ENCODE measurements at places on chromosomes 1 and 21. TPM values are rescaled to one million over a fixed set of nuclear protein-coding genes. Genes with fewer than 3 reads are reported as not detected.

GBP3 gene
- 2.4 TPM for total RNA-seq

LRRIQ3 gene
- 0.74 TPM for total RNA-seq

S100A7A gene
- not detected for total RNA-seq

TDRD10 gene
- not detected for total RNA-seq

KHDC4 gene
- 22.9 TPM for total RNA-seq

SELE gene
- total RNA-seq = not detected

RIPK4 gene
- total RNA-seq = 21.2 TPM

TP73 gene
- 0.61 TPM for total RNA-seq

LCE1B gene
- not detected for total RNA-seq

ASH1L gene
- total RNA-seq = 8.1 TPM

IGSF3 gene
- 17.9 TPM for total RNA-seq

UHMK1 gene
- total RNA-seq = 17.8 TPM

DRAXIN gene
- total RNA-seq = 0.03 TPM

PPM1J gene
- total RNA-seq = 1.2 TPM

COL16A1 gene
- total RNA-seq = 3.8 TPM

TAGLN2 gene
- 1,034 TPM for total RNA-seq

DNAJC6 gene
- 5.4 TPM for total RNA-seq

REN gene
- not detected for total RNA-seq

RGS13 gene
- not detected for total RNA-seq

HMCN1 gene
- 0.05 TPM for total RNA-seq

AADACL4 gene
- total RNA-seq = not detected

HSD3B1 gene
- total RNA-seq = not detected

IRF6 gene
- 0.15 TPM for total RNA-seq

AADACL3 gene
- total RNA-seq = not detected

KCNC4 gene
- 3.0 TPM for total RNA-seq

APCS gene
- total RNA-seq = not detected

Data from A549 treated with Hydrocortisone at 1 μM for 4 hours (cell line).